Stimulated activated CD4-positive, alpha-beta T cell treated with anti-CD3 and anti-CD28 coated beads, Interleukin-4, amount 100 ng/mL, for 4 hours (primary cell): ENCODE measurements at places on chromosomes 4 and X.

GRCh38 chrX:44674906-44675305, 132.2 kb upstream of the FUNDC1 start:
- DNase-seq, result no peak

GRCh38 chrX:10014462-10015354, 47.5 kb downstream of the CLDN34 start:
- peak; percentile 71 for DNase-seq

- no peak for DNase-seq
Observed at GRCh38 chr4:108109997-108110416, 58.7 kb downstream of the LEF1 start.

- DNase-seq, result no peak
Observed at GRCh38 chr4:163709601-163710000, 215.1 kb downstream of the TMA16 start.

GRCh38 chr4:8939160-8939839, 67.7 kb upstream of the HMX1 start:
- no peak for DNase-seq

GRCh38 chrX:23883737-23884354, 23.9 kb downstream of the APOO start:
- DNase-seq, result no peak

- DNase-seq, result no peak
Observed at GRCh38 chr4:35365186-35365585, 879.1 kb downstream of the ARAP2 start.

DNA sequence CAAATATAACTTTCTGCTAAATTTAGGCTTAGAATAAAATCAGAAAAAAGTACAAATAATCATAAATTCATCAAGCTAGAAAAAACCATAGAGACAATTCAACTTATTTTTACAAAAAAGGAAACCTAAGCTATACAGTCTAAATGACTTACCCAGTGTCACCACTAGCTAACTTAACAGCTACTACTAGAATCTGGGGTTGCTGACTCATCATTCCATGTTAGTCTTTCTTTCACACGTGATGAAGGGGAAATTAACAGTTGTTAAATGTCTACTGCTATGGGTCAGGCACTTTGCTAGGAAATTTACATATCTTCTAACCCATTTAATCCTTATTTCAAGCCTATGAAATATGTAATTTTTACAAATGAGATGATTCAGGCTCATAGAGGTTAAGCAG, 349.3 kb upstream of the GALNT7 start:
- DNase-seq, result no peak

GRCh38 chrX:69036674-69037573, 128.3 kb downstream of the PJA1 start:
- DNase-seq, result no peak

GRCh38 chrX:106302304-106302703, 134.2 kb downstream of the PWWP3B start:
- no peak for DNase-seq

DNA sequence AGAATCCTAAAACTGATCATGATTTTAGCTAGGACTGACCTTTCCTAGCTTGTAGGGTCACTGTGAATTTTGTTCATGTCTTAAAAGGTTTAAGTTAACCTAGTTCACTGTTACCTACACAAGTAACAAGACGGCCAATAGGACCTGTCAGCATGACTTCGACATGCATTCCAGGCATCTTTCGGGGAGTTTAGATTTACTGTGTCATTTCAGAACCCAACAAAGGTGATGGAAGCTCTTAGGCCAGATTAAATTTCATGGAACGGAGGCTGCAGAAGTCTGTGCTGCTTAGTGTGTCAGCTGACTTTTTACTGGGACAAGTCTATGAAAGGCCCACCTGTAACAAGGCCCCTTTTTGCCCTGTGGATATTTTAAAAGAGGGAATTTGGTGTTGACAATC, 93.1 kb downstream of the GATB start:
- no peak for DNase-seq

DNA sequence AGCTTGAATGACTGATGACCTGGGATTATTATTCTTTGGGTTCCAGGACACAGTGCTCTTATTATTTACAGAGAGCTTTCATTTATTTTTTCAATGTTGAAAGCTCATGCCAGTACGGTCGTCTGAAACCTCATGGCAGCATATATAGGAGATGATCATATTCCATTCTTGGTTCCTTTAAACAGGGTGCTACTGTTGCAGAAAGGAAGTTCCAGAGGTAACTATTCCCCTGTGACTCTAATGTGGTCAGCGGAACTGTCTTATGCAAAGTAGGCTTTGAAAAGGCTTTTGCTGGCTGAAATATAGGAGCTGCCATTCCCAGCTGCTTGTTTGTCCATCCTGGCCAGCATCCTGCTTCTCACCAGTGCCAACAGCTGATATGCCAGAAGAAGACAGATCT, 208.3 kb upstream of the LEF1 start:
- DNase-seq, result no peak

DNA sequence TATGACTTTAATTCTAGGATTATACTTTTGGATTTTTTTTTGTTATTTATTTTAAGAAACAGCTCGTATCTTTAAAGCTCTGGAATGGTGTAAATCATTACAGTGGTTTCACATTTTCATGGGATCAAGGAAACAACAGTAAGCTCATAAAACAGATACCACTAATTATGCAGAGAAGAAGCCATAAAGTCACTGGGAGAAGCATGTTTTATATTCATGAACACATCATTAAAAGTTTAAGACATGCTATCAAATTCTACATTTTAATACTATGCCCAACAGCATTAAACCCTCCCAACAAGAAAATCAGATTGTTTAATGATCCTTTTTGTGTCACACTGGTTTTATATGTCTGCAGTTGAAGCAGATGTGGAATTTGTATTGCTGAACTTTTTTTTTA, 149.9 kb downstream of the FBXO8 start:
- no peak for DNase-seq

GRCh38 chrX:153935326-153935851, 552 bp upstream of the NAA10 start:
- DNase-seq, result peak; percentile 66

DNA sequence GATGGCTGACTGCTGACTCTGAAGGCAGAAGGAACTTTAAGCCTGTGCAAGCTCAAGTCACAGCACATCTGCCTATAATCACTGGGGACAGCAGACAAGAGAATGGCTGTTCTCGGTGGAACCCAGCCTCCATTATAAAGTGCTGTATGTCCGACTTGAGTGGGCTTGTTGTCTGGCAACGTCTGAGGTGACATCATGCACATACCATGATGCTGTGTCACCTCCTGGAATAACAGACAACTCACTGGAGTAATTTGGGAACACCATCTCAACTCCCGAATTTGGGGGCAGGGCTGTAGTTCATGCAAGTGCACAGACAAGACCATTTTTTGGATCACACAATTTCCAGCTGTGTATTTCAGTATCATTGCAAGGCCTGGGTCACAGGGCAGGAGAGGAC, 59.8 kb upstream of the GPM6B start:
- no peak for DNase-seq

DNA sequence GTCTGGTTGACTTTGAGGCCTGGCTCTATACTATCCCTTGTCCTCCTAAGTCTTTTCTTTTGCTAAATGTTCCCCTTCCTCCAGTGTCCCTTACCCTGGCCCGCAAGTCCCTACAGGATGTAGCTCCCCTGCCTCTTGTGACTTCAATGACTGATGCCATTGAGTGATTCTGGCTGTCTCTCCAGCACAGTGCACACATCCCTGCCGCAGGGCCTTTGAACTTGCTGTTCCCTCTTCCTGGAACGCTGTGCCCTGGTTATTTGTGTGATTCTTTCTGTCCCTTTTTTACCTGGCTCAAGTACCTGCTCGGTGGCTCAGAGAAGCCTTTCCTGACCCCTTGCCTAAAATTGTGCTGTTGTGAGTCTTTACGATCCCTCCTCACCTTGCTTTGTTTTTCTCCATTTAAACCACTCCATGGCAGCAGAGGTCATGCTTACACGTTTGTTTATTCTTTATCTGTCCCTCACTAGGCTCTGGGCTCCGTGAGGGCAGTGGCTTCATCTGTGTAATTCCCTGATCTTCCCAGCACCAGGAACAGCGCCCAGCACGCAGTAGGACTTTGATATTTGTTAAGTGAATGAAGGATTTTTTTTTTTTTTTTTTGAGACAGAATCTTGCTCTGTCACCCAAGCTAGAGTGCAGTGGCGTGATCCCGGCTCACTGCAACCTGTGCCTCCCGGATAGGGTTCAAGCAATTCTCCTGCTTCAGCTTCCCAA, 17.6 kb downstream of the MSX1 start:
- DNase-seq, result no peak

GRCh38 chr4:141240671-141241070, 20.0 kb downstream of the ZNF330 start:
- DNase-seq, result no peak

- no peak for DNase-seq
Observed at GRCh38 chr4:13261486-13262257, 222.5 kb downstream of the RAB28 start.

- no peak for DNase-seq
Observed at GRCh38 chr4:182093935-182094334, 149.3 kb upstream of the TENM3 start.

GRCh38 chrX:150167482-150168324, 195.4 kb upstream of the MAMLD1 start:
- DNase-seq, result no peak

- peak; percentile 18 for DNase-seq
Observed at GRCh38 chrX:19883878-19884277, 3.5 kb downstream of the SH3KBP1 start.

GRCh38 chr4:146522098-146522868, 543 bp upstream of the SLC10A7 start:
- peak; percentile 85 for DNase-seq

DNA sequence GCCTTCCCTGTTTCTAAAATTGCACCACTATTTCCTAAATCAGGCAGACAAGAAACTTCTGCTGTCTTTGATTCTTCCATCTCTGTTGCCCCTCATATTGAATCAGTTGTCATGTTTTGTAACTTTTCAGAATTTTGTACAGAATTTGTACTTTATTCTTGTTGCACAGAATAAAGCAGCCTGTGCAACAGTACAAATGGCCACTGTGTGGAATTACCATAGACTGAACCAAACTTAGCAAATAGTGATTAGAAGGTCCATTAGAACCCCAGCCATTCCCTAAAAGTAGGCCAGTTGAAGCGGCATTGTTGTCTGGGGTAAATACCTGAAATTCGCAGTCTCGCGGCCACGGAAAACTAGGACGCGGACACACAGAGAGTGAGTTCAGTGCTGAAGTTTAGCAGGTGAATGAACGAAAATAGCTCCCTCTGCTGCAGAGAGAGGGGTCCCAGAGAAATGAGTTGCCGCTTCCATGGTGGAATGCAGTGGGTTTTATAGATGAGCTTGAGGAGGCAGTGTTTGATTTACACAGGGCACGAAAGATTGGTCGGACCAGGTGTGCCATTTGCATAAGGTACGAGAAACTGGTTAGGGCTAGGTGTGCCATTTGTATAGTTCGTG, 71.8 kb downstream of the C4orf33 start:
- no peak for DNase-seq

DNA sequence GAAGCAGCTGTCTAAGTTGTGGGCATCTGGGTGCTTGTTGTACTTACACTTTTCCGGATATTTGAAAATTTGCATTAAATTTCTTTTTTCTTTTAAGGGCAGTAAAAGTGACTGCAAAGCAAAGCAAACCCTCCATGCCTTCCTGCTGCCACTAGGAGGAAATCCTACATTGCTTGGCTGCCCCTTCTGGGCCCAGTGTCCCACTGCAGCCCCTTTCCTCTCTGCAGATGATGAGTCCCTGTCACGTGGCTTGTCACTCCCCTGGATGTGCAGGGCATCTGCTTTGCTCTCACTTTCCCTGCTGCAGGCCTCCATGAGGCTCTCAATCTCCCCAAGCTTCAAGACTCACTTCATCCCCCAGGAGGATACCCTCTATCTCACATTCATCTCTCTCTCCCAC, 12.7 kb downstream of the TSR2 start:
- no peak for DNase-seq

DNA sequence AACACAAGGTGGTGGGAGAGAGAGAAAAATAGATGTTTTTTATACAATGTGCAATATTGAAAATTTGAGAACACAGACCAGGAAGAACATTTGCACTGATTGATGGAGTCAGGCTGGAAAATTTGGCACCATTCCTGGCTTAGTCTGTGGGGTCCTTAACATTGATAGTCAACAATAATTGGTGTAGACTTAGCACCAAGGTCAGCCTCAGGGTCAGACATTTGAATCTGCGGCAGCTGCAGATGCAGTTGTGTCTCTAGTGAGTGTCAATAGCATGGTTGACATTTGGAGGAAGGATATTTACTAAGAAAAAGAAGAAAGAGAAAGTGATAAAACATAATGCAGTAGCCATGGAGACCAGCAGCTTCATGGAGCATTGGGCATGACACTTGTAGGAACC, 31.5 kb upstream of the GLRA3 start:
- DNase-seq, result no peak

DNA sequence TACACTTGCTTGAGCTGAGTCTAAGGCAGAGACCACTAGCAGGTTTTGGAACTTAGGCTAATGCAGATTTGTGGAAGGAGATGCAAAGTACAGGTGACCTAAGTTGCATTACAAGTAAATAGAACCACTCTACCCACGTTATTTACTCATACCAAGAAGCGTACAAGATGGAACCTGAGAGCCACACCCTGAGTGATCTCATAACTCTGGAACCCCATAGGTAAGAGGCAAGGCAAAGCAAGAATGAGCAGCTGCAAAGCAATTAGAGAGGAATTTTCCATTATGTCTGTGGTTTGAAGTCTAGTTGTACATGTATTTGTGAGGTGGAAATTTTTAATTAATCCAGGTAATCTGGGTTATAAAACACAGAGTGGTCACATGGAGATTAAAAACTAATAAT, 55.4 kb downstream of the CC2D2A start:
- DNase-seq, result no peak

GRCh38 chrX:71182871-71183270, 38.2 kb downstream of the NLGN3 start:
- DNase-seq, result no peak

DNA sequence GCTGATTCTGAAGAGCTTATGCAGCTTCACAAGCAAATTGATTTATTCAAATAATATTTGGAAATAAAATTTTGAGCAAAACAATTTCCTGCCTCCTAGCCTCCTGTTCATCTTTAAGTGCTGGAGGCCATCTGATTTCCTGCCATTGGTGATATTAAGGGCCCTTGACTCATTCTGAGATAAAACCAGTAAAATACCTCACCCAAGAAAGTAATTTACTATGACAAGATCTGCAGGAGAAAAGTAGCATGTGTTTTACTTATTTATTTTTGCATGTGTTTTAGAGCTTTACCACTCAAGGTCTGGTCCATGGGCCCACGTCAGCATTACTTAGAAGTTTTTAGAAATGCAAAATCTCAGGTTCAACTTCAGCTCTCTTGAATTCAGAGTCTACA, 67.7 kb downstream of the DCLK2 start:
- DNase-seq, result no peak

DNA sequence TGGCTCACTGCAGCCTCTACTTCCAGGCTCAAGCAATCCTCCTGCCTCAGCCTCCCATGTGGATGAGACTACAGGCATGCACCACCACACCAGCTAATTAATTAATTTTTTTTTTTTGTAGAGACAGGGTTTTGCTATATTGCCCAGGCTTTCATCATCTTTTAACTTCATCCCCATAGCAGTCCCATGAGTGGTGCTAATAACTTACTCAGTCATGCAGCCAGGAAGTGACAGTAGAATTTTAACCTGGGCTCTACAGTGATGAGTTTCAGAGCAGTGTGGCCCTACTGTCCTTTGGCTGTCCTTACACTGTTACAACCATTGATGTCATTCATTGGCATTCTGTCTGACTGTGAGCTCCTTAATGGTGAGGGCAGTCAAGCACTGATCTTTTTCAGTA, 3.9 kb upstream of the OCIAD2 start:
- DNase-seq, result no peak

- no peak for DNase-seq
Observed at GRCh38 chrX:120137439-120137838, 21.0 kb upstream of the RHOXF2 start.
